Iris pigment epithelial cell (primary cell): ENCODE measurements at places on chromosomes 2 and 18.
A peak's percentile ranks its signal among the peaks of the same experiment; 100 is the strongest.

- DNase-seq, result no peak
Measured at GRCh38 chr2:229768235-229768634, 53.9 kb upstream of the DNER start.

DNA sequence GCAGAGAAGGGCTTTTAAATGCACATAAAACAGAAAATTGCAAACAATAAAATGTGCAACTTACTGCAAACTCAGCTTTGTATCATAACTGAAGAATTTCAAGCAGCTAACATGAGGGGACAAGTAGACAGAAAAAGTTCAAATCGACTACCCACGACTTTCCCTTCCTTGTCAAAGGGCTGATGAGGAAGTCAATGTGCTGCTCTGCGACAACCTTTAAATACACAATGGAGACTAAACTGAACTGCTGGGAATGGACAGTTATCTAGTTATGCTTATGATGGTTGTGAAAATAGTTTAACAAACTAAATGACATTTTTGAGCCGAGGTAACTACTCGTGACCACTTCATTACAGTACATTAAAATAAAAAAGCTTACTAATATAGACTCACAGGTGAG, 84.1 kb downstream of the INO80D start:
- DNase-seq, result no peak

DNA sequence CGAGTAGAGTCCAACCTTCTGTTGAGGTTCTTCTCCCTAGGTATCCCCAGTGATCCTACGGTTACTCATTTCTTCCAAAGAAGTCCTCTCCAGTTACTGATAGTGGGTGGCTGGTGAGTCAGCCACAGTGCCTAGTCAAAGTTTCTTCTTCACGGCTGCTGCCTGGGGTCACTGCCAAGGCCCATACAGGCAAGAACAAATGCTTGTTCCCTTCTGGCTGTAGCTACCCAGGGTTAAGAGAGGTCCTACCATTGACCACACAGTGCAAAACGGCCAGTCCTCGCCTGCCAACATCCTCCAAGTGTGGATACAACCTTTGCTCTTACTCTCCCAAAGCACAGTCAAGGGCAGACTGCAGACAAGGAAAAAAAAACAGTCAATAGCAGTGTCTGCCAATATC, 2.9 kb upstream of the PTPN4 start:
- peak; percentile 88 for DNase-seq

DNA sequence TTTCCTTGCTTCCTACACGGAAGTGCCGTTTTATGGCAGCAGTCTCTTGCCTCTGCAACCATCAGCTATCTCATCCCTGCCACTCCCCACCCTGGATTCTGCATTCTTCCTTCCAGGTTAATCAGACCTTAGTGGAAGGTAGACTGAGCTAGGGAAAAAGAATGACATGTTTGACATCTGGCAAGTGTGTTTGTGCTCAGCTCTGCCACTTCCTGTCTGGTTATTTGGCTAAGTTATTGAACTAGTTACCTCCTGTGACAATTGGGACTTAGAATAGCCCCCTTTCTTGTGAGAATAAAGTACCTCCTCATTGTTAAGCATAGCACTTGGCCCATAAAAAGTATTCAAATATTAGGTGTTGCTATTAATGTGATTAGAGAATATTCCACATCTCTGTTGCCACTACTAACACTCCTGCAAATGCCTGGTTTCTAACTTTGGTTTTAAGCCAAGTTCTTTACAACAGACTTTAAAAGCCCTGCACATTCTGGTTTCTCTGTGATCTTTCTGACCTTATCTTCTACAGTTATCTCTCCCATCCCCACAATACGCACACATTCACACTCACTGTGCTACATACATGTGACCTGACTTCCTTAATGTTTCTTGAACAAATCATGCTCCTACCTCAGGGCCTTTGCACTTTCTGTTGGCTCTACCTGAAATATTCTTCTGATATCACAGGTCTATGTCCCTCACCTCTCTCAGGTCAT, 10.8 kb upstream of the MAPRE2 start:
- no peak for DNase-seq

DNA sequence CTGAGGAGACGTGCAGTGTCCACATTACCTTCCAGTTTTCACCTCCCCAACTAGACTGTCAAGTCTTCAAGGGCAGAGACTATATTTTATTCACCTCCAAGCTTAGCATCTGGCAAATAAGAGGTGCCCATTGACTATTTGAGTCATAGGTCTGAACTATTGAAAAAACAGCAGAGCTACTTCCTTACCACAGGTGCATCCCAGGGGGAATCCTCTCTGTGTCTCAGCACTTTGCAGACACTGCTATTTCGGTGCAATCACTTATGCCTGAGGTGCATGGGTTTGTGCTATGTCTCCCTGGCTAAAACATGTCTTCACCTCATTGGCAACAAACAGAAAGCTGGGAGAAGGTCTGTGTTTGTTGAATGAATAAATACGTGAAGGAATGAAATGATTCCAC, 67.8 kb downstream of the SOX11 start:
- no peak for DNase-seq

- peak; percentile 22 for DNase-seq
Measured at GRCh38 chr2:127142663-127143630, 36.0 kb upstream of the BIN1 start.

DNA sequence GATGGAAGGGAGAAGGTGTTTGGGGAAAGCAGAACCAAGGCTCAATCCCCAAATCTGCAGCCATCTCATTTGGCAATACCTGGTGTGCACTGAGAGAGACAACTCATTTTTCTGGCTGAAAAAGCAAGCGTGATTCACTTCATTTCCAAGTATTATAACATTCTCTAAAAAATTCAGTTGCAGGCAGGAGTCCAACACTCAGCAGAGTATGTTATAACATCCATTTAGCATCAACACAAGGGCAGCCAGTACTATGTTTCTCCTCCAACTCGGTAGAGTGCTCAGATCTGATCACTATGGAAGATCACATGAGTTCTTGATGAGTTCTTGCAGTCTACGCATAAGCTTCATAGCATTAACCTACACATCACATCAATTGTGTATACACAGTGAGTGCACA, 99.4 kb upstream of the PID1 start:
- DNase-seq, result no peak

GRCh38 chr18:77039196-77040130, 93.1 kb downstream of the MBP start:
- peak; percentile 61 for DNase-seq

DNA sequence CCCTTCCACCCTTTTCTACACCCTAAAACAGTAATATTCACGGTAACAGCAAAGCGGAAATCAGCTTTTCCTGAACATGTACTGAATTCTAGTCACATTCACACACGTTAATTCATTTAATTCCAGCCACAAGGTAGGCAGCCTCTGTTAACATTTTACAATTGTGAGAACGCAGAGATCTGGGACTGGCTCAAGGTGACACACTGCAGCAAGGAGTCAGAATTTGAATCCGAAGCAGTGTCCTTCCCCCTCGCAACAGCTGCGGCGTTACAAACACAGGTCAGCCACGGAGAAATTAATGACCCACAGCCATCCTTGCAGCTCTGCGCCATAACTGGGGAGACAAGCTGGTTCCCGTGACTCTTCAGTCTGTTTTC, 818 bp upstream of the SLC20A1 start:
- no peak for DNase-seq

- peak; percentile 80 for DNase-seq
Measured at GRCh38 chr2:68357605-68358337, 7.3 kb upstream of the PLEK start.
